Right lobe of liver (tissue), 6 donors: ENCODE measurements at places on chromosomes 1 and 21. TPM values are rescaled to one million over a fixed set of nuclear protein-coding genes. Genes with fewer than 3 reads are reported as not detected.

DNA sequence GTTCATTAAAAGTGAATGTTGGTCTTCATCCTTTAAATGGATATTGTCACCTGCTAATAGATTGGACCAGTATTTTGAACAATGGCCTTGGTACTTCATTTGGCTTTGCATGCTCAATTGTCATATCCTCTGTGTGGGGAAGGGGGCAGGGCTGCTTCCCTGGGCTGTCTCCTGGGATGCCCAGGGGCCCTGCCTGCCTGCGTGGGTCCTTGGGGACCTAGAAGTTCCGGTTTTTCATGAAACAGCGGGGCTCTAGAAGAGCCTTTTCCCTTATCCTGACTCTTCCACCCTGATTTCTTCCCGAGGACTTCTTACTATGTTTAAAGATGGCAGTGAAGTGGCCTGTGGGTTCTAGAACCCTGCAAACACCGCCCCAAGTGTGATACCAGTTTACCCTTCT, 97.5 kb downstream of the DISC1 start:
- H3K36me3 ChIP-seq: no peaks in the 10 kb centered on the region
- no peak overlapping the region for H3K4me3 ChIP-seq
- no peaks in the 10 kb centered on the region for H3K27me3 ChIP-seq
- H3K27ac ChIP-seq: no peak overlapping the region
- H3K4me1 ChIP-seq: no peaks in the 10 kb centered on the region
- DNase-seq: no peak

DNA sequence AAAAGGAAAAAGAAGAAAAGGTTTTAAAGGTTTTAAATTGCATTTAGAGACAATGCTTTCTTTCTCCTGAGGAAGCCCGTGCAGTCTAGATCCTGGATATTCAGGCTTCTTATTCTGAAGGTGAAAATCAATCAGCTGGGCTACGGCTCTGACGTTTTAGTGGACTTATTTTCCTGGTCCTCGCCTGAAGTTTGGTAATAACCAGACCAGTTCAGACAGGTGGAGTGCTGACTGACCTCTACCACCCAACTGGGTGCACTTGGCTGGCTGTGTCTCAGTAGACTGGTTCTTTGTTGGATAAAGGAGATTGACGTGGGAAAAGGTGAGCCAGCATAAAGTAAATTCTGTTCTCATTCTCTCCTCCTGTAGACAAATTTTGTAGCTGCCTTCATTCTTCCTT, 7.2 kb upstream of the ATP1A1 start:
- H3K27ac ChIP-seq: no peak overlapping the region
- no peak overlapping the region for H3K4me3 ChIP-seq
- no peaks in the 10 kb centered on the region for H3K36me3 ChIP-seq
- DNase-seq: no peak

DNA sequence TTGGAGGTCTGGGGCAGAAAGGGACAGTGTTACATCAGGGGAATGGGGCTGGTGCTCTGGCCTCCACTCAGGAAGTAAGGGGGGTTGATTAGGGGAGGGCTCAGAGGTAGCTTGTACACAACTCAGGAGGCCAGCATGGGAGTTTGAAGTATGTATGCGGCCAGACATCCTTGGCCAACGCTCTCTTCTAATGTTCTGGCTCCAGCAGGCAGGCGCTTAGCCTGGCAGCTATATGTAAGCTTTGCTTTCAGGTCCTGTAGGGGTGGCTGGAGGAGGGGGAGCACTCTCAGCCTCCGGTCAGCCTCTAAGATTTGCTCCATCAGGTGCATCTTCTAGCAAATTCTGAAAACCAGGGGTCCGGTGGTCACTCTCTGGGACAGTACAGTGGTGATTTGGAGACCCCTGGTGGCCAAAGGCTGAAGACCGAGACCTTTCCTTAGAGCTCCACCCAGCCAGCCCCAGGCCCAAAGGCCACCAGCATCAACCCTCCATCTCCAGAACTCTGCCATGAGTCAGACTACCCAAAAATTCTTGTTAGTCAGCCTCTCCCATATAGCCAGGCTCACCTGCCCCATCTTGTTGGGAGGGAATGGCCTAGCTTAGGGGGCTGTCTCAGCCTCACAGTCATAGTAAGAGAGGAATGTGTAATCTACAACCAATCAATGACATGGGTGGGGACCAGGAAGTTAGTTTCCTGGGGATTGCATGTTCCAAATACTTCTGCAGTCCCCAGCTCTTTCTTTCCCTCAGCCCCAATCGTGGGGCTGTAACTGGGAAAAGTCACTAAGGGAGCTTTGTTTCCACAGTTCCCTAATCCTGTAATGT, 9.7 kb upstream of the COL8A2 start:
- no peak for DNase-seq
- H3K4me1 ChIP-seq: no peaks in the 10 kb centered on the region
- H3K4me3 ChIP-seq: no peak overlapping the region
- H3K36me3 ChIP-seq: peaks cover 14% of the 10 kb centered on the region
- no peaks in the 10 kb centered on the region for H3K27me3 ChIP-seq

DNA sequence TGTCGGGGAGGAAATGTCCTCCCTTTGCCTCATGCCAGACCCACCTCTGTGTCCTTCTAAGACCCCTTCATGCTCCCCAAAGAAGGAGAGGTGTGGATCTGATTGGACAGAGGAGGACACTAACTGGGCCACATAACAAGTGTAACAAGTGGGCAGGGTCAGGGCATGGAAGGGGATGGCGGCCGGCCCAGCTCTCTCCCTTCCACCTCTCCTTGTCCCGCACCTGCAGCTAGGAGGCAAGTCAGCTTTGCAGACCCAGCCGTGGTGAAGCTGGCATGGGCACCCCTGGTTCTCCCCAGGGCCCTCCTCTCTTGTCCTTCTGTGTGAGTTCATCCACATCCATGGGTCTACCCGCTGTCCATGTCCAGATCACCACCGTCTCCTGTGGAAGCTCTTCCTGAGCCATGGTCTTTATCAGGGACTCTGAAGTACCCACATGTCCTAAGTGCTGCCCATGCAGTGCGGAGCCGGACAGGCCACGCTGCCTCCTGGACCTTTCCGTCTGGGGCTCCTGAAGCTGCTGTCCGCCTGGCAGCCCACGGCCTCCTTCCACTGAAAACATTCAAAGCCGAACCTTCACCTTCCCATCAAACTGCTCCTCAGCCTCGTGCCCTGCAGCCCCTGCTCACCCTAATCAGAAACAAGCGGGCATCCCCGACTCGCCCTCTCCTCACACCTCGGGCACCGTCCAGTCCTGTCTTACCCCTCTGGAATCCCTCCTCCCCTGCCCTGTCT, 460.5 kb downstream of the PTPRU start:
- no peak overlapping the region for H3K27ac ChIP-seq
- no peaks in the 10 kb centered on the region for H3K36me3 ChIP-seq
- no peaks in the 10 kb centered on the region for H3K27me3 ChIP-seq
- no peak overlapping the region for H3K4me3 ChIP-seq

DNA sequence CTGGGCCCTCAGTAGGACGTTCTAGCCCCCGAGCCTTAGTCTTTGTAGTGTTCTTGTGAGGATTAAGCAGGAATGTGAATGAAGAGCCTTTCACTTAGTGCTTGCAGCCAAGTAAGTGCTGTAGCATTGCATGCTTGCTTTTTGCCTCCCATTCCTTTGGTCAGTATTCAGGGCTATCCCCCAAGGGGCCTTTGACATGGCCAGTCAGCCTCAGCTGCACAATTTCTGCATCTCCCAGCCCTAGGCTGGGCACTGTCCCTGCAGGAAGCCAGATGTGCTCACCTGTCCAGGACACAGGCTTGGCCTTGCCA, 30.5 kb downstream of the SOX13 start:
- no peaks in the 10 kb centered on the region for H3K27me3 ChIP-seq
- peaks cover 3% of the 10 kb centered on the region for H3K4me1 ChIP-seq
- DNase-seq: no peak

ALX3 gene
- not detected for total RNA-seq

DNA sequence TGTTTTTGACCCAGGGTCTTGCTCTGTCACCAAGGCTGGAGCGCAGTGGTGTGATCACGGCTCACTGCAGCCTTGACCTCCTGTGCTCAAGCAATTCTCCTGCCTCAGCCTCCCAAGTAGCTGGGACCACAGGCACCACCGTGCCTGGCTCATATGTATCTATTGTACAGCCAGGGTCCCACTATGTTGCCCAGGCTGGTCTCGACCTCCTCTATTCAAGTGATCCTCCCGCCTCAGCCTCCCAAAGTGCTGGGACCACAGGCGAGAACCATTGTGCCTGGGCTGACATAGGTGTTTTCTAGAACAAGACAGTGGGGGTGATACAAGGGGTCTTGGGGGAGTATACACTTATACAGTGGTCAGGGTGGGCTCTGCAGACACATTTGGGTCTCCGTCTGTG, 17.5 kb downstream of the FTCD start:
- H3K4me3 ChIP-seq: no peak overlapping the region
- no peak overlapping the region for H3K27ac ChIP-seq
- no peak for DNase-seq
- H3K27me3 ChIP-seq: no peaks in the 10 kb centered on the region
- H3K4me1 ChIP-seq: no peaks in the 10 kb centered on the region

CELA2A gene
- not detected for total RNA-seq

CLEC20A gene
- total RNA-seq: not detected

GRCh38 chr1:231563247-231563646, 34.8 kb downstream of the TSNAX start:
- H3K4me1 ChIP-seq: no peaks in the 10 kb centered on the region
- DNase-seq: no peak
- no peak overlapping the region for H3K4me3 ChIP-seq
